ENCODE measurements at places on chromosomes 11 and 22.

- DNase-seq, result no peak
Observed at GRCh38 chr11:76330651-76331050, 50.3 kb downstream of the THAP12 start.

DNA sequence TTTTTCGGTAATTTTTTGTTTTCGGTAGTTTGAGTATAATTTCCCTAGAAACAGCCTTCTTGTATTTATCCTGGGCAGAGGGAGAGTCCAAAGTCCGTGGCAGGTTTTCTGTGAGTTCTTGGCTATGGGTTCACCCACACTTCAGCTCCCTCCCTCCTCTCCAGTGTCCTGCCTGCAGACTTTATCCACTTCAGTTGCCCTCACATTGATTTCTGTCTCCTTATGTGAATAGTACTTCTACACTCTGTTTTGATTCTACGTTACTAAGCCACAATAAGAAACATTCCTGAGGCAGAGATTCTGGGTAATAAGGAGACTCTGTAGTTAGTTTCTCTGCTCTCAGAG, 868.6 kb downstream of the METTL15 start:
- DNase-seq, result no peak

- DNase-seq, result no peak
Observed at GRCh38 chr22:45642986-45643385, 28.6 kb upstream of the ATXN10 start.

DNA sequence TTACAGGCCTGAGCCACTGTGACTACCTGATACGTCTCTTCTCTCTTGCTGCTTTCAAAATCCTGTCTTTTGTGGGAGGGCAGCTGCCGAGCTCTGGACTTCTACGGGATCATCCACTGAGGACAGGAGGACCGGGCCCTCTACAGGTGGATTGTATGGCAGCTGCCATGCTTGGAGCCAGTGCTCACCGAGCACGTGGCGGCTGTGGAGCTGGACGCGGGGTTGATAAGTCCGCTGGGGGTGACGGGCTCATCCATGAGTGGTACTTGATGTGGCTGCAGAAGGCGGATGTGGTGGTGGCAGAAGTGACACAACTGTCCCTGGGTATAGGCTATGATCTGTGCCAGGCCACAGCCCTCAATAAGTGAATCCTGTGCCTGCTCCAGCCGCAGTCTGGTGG, 1.8 kb upstream of the CYP2D6 start:
- no peak for DNase-seq

GRCh38 chr11:12192794-12193514, 82.6 kb downstream of the MICAL2 start:
- DNase-seq, result no peak

GRCh38 chr11:121721961-121722360, 269.2 kb upstream of the SORL1-AS1 start:
- DNase-seq, result no peak

- DNase-seq, result no peak
Observed at GRCh38 chr11:77175869-77176539, 48.0 kb downstream of the MYO7A start.

GRCh38 chr11:11813288-11813962, 28.3 kb upstream of the USP47 start:
- no peak for DNase-seq

DNA sequence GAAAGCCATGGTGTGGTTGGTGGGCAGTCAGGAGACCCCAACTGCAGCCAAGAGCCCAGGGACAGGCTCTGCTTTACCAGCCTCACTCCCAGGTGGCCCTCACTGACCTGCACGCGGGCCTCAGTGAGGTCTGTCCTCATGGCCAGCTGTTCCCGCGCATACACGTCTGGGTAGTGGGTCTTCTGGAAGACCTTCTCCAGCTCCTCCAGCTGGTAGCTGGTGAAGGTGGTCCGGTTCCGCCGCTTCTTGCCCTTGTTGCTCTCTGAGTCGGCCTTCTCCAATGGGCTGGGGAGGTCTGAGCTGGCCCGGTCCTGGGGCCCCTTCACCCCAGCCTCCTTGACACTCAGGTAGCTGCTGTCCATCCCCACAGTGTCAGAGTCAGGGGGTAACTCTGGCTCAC, 34.7 kb downstream of the ALX4 start:
- no peak for DNase-seq

- no peak for DNase-seq
Observed at GRCh38 chr11:118843565-118843964, 40.1 kb upstream of the CXCR5 start.

DNA sequence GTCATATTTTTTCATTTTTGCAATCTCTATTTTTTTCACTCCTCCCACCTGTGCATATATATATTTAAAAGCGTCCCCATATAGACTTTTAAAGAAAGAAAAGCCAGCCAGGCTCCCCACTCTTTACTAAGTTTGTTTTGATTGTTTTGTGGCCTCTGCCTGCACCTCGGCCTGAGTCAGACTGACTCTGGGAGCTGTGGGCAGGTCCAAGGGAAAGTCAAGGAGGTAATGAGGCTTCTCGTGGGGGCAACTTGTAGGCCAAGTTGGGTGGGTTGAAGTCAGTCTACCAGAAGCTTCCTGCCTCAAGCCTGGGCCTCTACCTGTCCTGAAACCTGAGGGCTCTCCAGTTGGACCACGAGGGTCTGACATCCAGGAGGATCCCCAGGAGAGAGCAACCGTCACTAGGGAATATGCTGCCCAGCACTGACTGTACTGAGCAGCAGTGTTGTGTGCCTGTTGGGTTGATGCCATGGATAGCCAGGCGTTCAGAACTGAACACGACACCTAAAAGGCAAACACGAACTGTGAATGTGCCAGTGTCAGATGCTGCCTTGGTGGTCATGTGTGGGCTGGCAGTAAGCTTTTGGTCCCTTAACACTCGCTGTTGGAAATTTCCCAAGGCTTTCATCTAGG, 58.8 kb downstream of the BMAL1 start:
- no peak for DNase-seq

GRCh38 chr11:112024178-112024772, 933 bp upstream of the DLAT start:
- DNase-seq, result no peak

DNA sequence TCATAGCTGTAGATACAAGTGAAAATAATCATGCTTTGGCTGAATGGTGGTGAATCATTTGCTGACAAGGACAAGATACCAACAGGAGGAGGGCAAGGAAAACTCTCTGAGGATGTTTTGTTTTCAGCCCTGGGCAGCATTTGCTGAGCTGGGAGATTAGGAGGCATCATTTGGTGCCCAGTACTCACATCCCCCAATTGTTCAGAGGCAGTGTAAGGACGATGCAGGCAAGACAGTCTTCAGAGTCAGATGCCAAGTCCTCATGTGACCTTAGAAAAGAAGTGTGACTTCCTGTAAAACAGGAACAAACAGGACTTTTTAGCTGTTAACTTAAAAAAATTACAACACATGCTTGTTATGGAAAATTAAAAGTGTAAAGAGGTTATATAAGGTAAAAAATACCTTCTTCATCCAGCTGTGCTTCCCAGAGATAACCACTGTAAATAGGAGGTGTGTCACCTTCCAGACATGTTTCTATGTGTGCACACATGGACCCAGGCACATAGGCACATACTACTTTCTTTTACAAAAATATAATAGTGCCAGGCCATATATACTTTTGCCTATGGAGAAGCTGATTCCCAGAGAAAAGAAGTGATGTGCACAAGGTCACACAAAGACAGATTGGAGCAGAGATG, 18.0 kb downstream of the CNTF start:
- no peak for DNase-seq

DNA sequence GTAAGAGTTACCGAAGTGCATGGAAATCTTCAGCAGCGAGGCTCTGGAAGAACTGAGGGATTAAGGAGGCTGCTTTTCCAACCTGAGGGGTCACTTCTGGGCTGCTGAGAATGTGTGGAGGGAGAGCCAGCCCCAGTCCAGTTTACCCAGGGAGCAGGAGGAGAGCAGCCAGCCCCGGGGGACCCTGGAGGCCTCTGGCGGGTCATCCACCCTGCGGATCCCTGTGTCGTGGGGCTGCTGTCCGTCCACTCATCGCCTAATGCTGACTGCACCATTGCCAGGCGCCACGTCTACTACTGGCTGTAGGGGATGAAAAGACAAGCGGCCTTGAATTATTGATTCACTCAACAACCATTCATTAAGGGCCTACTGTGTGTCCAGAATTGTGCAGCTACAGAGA, 228.7 kb upstream of the TBCEL start:
- no peak for DNase-seq

GRCh38 chr11:80028998-80029397, 588.2 kb upstream of the TENM4 start:
- DNase-seq, result no peak

GRCh38 chr11:99068832-99069231, 48.1 kb downstream of the CNTN5 start:
- DNase-seq, result no peak

- no peak for DNase-seq
Observed at GRCh38 chr11:39036021-39036420, 2423.4 kb downstream of the LRRC4C start.

GRCh38 chr11:125070699-125071254, 7.7 kb downstream of the SLC37A2 start:
- no peak for DNase-seq

DNA sequence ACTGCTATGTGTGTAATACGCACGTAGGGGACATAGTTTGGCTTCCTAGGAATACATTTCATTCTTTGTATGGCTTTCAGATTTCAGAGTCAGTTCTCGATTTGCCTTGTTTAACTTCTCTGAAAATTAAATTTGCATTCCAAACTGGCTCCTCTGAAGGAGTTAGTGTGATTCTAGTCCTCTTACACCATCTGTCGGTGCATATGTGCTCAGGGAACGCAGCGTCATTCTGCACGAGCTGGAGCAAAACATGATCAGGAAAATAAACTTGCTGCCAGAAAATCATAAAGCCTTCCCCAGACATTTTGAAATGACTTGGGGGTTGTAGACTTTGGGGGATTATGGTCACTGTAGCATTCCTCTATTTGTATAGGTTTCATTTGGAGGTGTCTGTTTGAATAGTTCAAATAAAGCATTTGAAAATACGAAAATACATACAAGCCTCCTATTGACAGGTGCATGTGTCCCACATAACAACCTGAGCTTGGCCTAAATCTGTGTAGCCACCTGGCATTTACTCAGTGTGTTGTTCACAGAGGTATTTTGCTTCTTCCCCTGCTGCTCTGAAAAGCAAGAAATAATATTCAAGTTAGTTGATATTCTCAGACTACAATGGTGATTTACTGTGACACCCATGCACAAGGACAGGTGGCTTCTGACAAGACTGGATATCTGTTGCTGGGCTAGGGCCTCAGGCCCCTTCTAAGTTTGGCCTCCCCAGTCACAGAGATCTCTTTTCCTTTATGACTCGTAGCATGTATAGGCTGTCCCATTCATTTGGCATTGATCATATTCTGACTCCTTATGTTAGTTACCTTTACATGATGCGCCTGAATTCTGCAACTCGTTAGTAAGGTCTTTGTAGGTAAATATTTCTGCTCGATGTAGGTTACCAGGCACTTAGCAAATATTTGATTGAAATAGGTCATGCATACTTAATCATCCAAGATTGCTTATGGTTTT, 81.6 kb upstream of the SORL1-AS1 start:
- DNase-seq, result peak; percentile 49

- no peak for DNase-seq
Observed at GRCh38 chr11:13216019-13216710, 61.4 kb upstream of the BMAL1 start.

DNA sequence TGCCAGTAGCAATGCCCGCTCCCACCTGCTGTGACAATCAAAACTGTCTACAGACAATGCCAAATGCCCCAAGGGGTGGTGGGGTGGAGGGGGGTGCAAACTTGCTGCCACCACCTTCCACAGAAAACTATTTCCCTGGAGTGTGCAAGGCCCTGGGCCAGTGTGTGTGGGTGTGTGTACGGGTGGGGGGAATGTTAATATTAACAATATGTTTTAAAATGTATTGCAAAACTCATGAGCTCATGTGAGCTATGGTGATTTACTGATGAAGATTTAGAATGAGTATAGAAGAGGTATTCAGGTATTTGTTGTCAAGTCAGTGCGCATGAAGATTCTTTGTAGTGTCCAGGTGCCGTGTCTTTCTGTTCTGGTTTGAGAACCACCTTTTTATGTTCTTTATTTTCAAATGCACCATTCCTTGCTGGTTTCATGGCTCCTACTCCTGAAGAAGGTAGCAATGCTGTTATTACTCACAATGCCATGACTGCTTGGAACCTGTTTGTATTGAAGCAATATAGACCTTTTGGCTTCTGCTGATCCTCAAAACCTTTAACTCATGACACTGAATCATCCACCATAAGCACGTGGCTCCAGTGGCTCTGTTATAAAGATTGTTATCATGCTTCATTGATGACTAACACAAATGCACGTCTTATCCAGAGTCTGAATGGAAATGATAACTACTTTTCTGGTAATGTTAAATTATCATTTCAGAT, 29.9 kb upstream of the AQP11 start:
- DNase-seq, result no peak

GRCh38 chr11:13040969-13041561, 31.9 kb downstream of the RASSF10 start:
- no peak for DNase-seq

DNA sequence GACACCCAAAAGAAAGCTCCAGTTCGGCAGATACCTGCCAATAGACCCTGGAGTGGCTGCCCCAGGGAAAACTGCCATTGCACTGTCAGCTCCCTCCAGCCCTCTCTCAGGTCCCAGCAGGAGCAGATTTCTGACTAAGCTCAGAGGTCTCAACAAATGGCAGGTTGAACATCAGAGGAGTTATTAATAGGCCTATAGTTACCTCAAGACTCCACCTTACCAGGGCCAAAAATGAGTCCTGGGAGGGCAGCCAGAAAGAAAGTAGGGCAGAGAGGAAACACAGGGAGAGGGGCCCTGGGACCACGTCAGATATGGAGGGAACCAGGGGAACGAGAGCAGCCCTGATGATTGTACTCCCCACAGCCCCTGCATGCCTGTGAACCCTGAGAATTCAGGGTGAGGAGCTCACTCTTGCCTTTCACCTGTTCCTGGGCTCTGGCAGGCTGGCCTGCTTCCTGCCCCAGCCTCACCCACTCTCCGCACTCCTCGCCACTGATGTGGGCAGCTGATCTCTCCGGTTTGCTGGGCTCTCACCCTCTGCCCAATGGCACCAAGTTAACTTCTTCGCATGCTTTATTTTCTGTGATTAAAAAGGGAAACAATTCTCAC, 4.3 kb upstream of the RGL4 start:
- DNase-seq, result no peak

Measured in NCI-H1694 (cell line).